ENCODE measurements at places on chromosomes 11 and 22.

DNA sequence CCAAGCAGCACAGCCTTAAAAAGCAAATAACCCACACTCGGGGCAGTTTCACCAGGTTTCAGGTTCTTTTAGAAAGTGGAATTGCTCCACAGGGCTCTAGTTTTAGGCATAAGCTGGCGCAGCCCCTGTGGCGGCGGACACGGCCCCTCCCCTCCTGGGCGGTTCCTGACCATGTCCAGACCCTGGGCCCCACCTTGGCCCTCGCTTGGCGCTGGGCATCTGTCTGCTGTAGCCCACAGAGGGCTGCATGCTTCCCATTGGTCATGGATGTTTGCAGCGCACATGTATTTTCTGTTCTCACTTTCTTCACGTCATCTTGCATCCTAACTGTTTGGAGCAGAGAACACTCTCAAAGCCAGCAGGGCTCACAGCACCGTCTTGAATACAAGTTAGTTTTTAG is 244.3 kb downstream of the BRD1 start:
- no peak for DNase-seq
- no peaks in the 10 kb centered on the region for H3K27me3 ChIP-seq
- peaks cover 3% of the 10 kb centered on the region for H3K36me3 ChIP-seq
- H3K4me3 ChIP-seq, result no peak overlapping the region

- H3K4me1 ChIP-seq, result peaks cover 9% of the 10 kb centered on the region
- H3K36me3 ChIP-seq, result peaks cover 2% of the 10 kb centered on the region
- no peak overlapping the region for H3K27ac ChIP-seq
- peaks cover 15% of the 10 kb centered on the region for H3K27me3 ChIP-seq
- peak overlapping the region; percentile 22 for H3K4me3 ChIP-seq
Observed at GRCh38 chr22:45441138-45441537, 27.6 kb downstream of the RIBC2 start.

DNA sequence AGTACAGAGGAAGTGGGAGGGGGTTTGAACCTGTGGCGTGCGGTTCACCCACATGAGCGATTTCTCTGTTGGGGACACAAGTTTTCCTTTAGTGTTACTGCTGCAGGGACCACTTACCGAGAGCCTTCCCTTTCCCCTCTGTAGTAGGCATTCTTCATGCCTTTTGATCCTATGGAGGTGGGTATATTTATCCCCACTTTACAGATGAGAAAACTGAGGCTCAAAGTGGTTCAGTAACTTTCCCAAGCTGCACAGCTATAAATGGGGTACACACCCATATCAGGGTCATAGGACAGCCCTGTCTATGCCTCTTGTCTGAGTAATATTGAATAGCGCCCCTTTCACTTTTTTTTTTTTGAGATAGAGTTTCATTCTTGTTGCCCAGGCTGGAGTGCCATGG is 3.3 kb upstream of the PHF21B start:
- no peak for DNase-seq
- H3K36me3 ChIP-seq, result peaks cover 7% of the 10 kb centered on the region
- no peak overlapping the region for H3K27ac ChIP-seq
- peaks cover 69% of the 10 kb centered on the region for H3K27me3 ChIP-seq

GRCh38 chr11:104564921-104565582 is 333.2 kb downstream of the CASP12 start:
- H3K36me3 ChIP-seq, result no peaks in the 10 kb centered on the region
- no peaks in the 10 kb centered on the region for H3K27me3 ChIP-seq
- H3K27ac ChIP-seq, result no peak overlapping the region
- DNase-seq, result no peak
- no peaks in the 10 kb centered on the region for H3K4me1 ChIP-seq
- no peak overlapping the region for H3K4me3 ChIP-seq

DNA sequence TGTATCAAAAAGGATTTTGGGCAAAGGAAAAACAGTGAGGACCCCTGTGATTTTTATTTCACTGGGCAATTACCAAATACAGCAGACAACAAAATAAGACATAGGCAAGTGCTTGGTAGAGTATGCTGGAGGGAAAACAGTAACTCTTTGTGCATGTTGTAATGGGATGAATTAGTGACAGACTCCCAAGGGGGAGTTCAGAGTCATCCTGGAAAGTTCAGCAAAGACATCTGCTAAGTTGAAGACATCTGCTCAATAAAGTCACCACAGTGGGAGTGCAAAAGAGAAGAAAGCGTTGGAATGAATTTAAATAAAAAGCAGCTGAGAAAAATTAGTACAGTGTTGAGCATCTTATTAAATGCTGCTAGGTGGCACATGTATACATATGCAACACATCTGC is 378.8 kb upstream of the ISX start:
- no peak overlapping the region for H3K4me3 ChIP-seq
- DNase-seq, result no peak
- no peak overlapping the region for H3K27ac ChIP-seq

- H3K36me3 ChIP-seq, result no peaks in the 10 kb centered on the region
- no peak for DNase-seq
- H3K4me3 ChIP-seq, result no peak overlapping the region
- peaks cover 97% of the 10 kb centered on the region for H3K27me3 ChIP-seq
- no peak overlapping the region for H3K27ac ChIP-seq
Observed at GRCh38 chr11:69861901-69862300, 42.7 kb upstream of the FGF3 start.

DNA sequence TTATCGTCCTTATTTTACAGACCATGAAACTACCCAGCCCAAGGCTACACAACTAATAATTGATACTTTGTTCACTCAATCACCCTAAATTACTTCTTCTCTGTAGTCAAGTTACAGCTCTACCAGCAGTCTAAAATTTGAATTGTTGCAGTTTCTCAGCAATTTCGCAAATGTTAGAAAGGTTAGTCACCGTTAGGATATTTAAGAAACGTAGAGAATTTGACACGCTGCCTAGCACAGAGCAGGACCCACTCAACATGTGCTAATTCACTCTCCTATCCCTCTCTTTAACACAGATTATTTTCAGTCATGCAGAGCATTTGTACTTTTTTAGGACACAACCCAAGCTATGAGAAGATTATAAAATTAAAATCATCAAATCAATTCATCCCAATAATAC is 771.1 kb upstream of the LUZP2 start:
- DNase-seq, result no peak
- no peaks in the 10 kb centered on the region for H3K36me3 ChIP-seq
- H3K4me1 ChIP-seq, result no peaks in the 10 kb centered on the region

GRCh38 chr11:14583252-14584034 is 60.2 kb upstream of the PDE3B start:
- H3K4me3 ChIP-seq, result no peak overlapping the region
- no peak for DNase-seq
- H3K27ac ChIP-seq, result peak overlapping the region; percentile 76
- no peaks in the 10 kb centered on the region for H3K27me3 ChIP-seq

DNA sequence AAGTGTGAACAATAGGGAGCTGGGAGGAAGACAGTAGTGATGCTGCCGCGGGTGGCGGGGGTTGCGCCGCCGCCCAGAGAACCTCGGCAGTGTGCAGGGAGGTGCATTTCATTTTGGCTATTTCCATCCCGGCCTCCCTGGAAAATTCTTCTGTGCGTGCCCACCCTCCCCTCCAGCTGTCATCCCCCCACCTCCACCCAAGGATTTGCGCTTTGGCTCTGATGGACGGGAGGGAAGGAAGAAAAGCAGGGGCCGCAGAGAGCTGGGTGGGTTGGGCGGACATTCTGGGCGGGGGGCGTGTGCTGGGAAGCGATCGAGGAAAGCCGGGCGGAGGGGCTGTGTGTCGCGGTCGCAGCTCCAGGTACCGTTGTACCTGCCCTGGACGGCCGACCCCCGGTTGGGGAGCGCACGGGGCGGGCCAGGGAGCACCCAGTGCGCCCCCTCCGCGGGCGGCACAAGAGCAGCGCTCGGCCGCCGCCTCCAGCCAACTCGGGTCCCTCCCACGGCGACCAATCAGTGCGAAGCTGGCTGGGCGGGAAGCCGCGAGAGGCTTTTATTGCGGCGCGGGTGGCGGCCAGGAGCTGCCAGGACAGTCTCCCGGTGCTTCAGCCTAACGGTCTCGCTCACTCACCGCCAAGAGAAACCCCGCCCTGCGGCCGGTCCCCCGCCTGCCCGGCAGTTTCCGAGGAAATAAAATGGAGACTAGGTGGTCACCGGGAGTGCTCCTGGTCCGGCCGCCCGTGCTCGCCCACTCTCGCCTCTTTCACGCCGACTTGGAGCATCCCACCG is 1.6 kb downstream of the NCAM1 start:
- no peak overlapping the region for H3K27ac ChIP-seq
- peak overlapping the region; percentile 59 for H3K4me3 ChIP-seq
- peaks cover 2% of the 10 kb centered on the region for H3K36me3 ChIP-seq
- peaks cover 87% of the 10 kb centered on the region for H3K27me3 ChIP-seq
- H3K4me1 ChIP-seq, result peaks cover 14% of the 10 kb centered on the region

DNA sequence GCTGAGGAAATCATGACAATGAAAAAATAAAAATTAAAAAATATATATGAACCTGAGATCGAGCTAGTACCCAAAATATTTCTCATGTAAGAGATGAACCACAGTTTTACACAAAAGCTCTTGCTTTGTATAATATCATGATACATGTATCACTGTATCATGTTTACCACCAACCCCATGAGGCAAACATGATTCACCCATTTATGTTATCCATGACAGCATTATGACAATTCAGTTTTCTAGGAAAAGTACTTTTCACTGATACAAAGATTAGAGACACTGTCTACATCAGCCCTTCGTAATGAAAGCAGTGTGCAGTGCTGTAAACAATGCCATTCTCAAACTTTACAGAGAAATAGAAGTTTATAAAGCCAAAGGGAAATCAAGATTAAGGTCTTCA is 852.5 kb upstream of the LRRC4C start:
- no peaks in the 10 kb centered on the region for H3K4me1 ChIP-seq
- no peak overlapping the region for H3K4me3 ChIP-seq
- DNase-seq, result no peak
- no peaks in the 10 kb centered on the region for H3K36me3 ChIP-seq
- no peak overlapping the region for H3K27ac ChIP-seq

DNA sequence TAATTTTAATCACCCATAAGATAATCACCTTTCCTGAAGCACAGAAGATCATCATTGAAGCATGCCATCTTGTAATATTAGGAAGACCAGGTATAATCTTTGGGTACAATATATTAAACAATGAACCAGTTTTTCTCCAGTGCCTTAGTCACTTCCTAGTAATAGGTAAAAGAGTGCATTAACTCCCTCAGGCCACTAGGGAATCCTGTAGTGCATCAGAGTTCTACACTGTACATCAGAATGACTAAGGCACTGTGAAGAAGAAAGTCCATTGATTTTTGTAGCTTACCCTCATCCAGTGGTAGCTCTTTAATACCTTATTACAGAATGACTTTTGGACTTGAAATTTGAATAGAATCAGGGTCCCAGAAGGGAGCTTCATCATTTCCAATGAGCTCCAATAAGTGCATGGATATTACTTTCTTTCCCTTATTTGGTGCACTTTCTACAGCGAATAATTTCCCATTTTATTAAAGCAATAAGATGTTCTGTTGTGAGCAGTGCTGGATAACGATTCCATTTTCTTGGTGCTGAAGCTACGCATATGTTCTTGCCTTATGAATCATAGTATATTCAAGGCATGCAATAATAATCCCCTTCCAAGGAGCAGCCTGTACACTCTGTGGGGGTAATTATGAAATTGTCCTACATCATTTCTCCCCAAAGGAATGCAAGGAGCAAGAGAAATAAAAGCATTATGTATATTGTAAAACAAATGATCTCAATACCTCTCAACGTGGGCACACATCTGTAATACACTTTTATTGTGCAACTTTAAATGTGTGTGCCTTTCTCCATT is 4.7 kb downstream of the C11orf87 start:
- H3K27me3 ChIP-seq, result peaks cover 19% of the 10 kb centered on the region
- H3K36me3 ChIP-seq, result peaks cover 2% of the 10 kb centered on the region
- DNase-seq, result no peak
- no peak overlapping the region for H3K4me3 ChIP-seq
- no peaks in the 10 kb centered on the region for H3K4me1 ChIP-seq

DNA sequence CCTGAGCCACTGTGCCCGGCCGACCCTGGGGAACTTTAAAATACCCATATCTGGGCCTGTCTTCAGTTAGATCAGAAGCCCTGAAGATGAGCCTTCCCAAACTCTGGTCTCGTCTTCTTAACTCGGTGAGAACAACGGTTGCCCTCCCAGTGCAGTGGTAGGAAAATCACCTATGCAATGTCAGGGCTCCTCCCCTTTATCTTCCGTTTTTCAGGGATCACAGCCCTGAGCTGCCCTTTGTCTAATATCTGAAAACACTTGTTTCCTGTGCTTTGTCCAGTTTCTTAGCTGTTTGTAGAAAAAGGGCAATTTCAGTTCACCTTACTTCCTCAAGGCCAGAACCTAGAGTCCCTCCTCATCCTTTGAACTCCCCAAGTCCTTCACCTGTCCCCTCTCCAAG is 9.4 kb downstream of the DRAP1 start:
- peaks cover 26% of the 10 kb centered on the region for H3K4me1 ChIP-seq
- no peak for DNase-seq
- peak overlapping the region; percentile 92 for H3K27ac ChIP-seq

DNA sequence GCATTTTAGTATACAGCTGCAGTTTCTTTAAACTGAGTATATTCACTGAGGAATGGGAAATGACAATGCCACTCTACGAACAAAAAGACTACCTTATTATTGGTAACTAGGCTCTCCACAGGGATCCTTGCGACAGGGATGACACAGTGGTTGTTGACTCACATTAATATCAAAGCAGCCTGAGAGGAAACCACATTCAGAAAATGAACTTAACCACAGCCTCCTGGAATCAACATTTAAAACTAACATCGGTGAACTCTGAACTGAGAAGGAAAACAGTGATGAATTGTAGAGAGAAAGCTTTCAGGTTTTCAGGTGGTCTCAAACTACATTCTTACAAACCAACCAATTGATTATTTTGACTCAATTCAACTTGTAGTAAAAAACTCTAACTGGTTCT is 90.3 kb upstream of the MTMR2 start:
- peak overlapping the region; percentile 40 for H3K4me3 ChIP-seq
- peaks cover 44% of the 10 kb centered on the region for H3K4me1 ChIP-seq
- no peak for DNase-seq
- no peaks in the 10 kb centered on the region for H3K27me3 ChIP-seq
- peak overlapping the region; percentile 82 for H3K27ac ChIP-seq

- peak overlapping the region; percentile 97 for H3K27ac ChIP-seq
- H3K4me3 ChIP-seq, result peak overlapping the region; percentile 94
- peaks cover 2% of the 10 kb centered on the region for H3K36me3 ChIP-seq
- DNase-seq, result no peak
- no peaks in the 10 kb centered on the region for H3K27me3 ChIP-seq
- peaks cover 87% of the 10 kb centered on the region for H3K4me1 ChIP-seq
Observed at GRCh38 chr22:22759371-22759770, 115.0 kb downstream of the GGTLC2 start.

- DNase-seq, result no peak
- no peak overlapping the region for H3K27ac ChIP-seq
- no peaks in the 10 kb centered on the region for H3K27me3 ChIP-seq
- no peak overlapping the region for H3K4me3 ChIP-seq
Observed at GRCh38 chr22:23678133-23678532, 12.7 kb upstream of the RGL4 start.

- peak overlapping the region; percentile 22 for H3K27ac ChIP-seq
- DNase-seq, result no peak
- H3K4me3 ChIP-seq, result no peak overlapping the region
- peaks cover 13% of the 10 kb centered on the region for H3K27me3 ChIP-seq
- peaks cover 16% of the 10 kb centered on the region for H3K4me1 ChIP-seq
Observed at GRCh38 chr11:2932850-2933251, 3.6 kb upstream of the PHLDA2 start.

DNA sequence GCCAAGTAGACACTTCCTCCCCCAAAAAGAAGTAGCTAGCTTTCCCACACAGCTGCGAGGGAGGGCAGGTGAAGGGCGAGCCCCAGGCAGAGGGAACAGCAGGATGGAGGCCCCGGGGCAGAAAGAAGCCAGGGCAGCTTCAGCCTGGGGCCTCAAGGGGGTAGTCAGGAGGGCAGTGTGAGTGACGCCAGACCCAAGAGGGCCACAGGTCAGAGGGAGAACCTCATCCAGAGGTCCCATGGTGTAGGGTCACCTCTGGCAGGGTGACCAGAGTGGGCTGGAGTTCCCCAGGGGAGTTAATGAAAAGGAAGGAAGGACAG is 9.2 kb downstream of the PRR5 start:
- DNase-seq, result no peak
- H3K27me3 ChIP-seq, result no peaks in the 10 kb centered on the region
- peak overlapping the region; percentile 90 for H3K27ac ChIP-seq
- peak overlapping the region; percentile 78 for H3K4me3 ChIP-seq
- H3K36me3 ChIP-seq, result peaks cover 17% of the 10 kb centered on the region

Measured in central memory CD8-positive, alpha-beta T cell (primary cell).